ENCODE measurements at places on chromosomes 16 and 17.

DNA sequence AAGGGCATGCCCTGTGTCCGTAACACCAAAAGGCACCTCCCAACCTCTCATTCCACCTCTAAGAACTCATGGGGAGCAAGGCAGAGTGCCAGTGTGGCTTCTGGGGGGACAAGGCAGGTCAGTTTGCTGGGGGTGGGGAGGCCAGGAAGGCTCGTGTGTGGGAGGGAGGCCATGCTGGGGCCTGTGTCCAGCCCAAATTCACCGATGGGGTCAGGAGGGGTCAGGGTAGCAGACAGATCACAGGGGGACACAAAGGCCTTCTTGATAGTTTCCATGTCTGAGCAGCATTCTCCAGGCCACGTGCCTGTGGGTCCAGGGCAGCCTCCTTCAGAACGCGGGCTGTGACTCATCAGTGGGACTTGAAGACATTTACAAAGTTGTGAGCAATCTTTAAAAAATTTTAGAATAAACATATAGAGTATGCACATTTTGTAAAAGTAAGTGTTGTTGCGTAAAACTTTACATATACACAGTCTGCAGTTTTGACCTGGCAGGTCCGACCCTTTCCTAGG lies 20.9 kb downstream of the SPACA3 start:
- no peak for DNase-seq

GRCh38 chr17:27976331-27976730 lies 66.1 kb upstream of the NLK start:
- DNase-seq, result no peak

DNA sequence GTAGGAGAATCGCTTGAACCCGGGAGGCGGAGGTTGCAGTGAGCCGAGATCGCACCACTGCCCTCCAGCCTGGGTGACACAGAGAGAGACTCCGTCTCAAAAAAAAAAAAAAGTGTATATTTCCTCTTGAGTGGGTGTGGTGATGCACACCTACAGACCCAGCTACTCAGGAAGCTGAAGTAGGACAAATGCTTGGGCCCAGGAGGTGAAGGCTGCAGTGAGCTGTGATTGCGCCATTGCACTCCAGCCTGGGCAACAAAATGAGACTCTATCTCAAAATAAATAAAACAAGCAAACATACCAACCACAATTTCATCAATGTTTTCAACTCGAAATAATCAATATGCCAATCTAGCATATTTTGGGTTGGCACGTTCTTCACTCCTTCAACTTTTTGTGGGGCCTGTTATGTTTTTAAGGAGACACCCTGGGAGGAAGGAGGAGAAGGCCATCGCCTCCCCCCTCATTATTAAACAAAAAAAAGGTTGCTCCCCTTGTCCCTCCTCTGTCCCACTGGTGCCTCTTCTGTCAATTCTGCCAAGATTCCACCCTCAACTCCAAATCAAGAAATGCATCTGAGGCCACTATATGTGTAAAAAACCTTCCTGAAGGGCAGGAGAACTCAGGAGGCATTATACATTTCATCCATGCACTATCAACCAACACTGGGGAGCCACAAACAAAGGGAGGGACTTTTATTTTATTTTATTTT lies 52.4 kb upstream of the ATF7IP2 start:
- no peak for DNase-seq

GRCh38 chr17:56149266-56150036 lies 3.8 kb upstream of the ANKFN1 start:
- DNase-seq, result no peak

- DNase-seq, result peak; percentile 86
Observed at GRCh38 chr16:68064791-68065365, 20.3 kb upstream of the NFATC3 start.

DNA sequence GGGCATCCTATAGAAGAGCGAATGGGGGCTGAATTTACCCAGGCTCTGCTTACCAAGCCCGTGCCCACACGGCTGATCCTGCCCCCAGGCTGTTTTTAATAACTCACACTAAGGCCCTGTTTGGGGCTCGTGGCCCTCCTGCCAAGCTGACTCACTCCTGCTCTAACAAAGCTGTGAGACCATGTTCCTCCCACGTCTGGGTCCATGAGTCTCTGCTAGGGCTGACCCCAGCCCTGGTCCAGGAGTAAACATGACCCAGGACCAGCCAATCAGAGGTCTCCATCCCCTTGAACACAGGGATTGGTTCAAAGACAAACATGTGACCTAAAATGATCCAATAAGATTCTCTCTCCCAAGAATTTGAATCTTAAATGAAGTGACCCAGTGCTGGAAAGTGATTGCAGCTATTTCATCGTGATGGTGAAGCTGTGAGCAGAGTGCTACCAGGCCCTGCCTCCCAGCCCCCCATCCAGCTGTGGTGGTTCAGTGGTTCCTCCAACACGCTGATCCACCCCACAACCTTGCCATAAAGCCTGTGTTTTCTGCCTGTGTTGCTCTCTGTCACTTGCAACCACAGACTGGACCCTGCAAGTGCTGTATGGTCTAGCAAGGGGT lies 57.2 kb downstream of the C16orf82 start:
- no peak for DNase-seq

Measured in lower lobe of right lung (tissue), 2 donors.